ENCODE measurements at places on chromosomes 2 and 18. TPM values are rescaled to one million over a fixed set of nuclear protein-coding genes. Genes with fewer than 3 reads are reported as not detected.

ADRA2B gene
- total RNA-seq, result 0.09 TPM

PPP1R1C gene
- total RNA-seq, result 1.00 TPM

GPR45 gene
- total RNA-seq, result not detected

ZBTB7C gene
- total RNA-seq, result under 0.01 TPM

GALNT5 gene
- 26.9 TPM for total RNA-seq

INHA gene
- 0.46 TPM for total RNA-seq

TCF7L1 gene
- 1.00 TPM for total RNA-seq

CPLX4 gene
- total RNA-seq, result not detected

RTP5 gene
- not detected for total RNA-seq

FBLN7 gene
- 0.57 TPM for total RNA-seq

CYP27A1 gene
- 17.1 TPM for total RNA-seq

All from smooth muscle cell of bladder (primary cell).